ENCODE measurements at places on chromosomes 3 and 15. TPM values are rescaled to one million over a fixed set of nuclear protein-coding genes. Genes with fewer than 3 reads are reported as not detected.

- no peaks in the 10 kb centered on the region for H3K27me3 ChIP-seq
- no peaks in the 10 kb centered on the region for H3K36me3 ChIP-seq
- DNase-seq, result no peak
- no peak overlapping the region for H3K4me3 ChIP-seq
- no peak overlapping the region for H3K27ac ChIP-seq
- peaks cover 8% of the 10 kb centered on the region for H3K4me1 ChIP-seq
Observed at GRCh38 chr3:56987238-56987895, 73.1 kb upstream of the SPATA12 start.

DNA sequence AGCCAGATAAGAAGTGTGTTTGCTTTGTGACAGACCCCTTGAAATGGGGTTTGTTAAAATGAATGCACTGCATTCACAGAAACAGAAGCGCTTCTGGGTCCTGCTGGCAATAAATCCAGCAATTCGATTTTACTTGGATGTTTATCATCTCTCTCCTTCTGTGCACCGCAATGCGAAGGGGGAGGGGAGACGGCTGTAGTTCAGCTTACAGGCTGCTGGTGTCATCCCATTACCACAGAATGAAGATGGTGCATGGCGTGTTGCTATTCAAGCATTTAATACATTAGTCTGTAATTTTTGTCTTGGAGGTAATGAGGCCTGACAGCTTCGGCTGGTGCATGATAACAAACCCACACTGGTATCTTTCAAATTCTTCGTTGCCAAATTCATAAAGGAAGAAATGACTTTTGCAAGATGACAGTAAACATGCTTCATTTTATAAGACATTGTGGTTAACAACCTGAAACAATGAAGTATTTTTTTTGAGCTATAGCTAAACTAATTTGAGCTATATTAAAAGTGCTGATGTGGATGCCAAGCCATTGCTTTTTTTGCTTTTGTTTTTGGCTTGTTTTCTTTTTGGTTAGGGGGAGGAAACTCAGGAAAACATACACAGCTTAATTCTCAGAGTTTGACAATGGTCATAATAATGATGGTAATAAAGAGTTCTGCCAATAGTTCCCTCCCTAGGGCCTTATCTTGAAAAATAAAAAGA lies 418.3 kb downstream of the OTOL1 start:
- DNase-seq, result peak; percentile 56
- no peaks in the 10 kb centered on the region for H3K27me3 ChIP-seq
- no peak overlapping the region for H3K27ac ChIP-seq
- no peak overlapping the region for H3K4me3 ChIP-seq
- H3K36me3 ChIP-seq, result no peaks in the 10 kb centered on the region

DNA sequence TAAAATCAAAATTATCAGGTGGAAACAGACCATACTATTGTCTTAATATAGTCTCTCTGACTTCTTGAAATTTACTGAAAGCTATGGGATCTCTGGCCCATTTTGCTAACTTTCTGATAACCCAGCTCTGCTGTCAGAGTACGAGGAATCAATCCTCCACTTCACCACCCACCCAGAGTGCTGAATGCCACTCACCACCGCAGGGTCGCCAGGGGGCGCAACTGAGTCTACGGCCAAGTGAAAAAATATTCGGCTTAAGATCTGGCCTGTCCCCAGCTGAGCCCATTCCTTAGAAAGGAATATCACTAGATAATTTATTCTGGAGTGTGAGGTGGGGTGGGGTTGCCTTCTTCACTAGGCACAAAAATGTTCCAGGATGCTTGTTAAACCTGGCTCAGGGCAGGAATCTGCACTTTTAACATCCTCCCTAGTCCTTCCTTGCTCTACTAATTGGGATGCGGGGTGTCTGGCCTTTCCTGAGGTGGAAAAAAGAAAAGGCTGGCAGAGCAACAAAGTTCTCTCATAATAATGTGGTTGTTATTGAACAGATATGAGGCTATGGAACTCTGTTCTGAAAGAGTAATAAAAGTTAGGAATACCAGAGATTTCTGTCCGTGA lies 520.6 kb downstream of the MFSD1 start:
- no peak overlapping the region for H3K4me3 ChIP-seq
- DNase-seq, result peak; percentile 1
- no peaks in the 10 kb centered on the region for H3K27me3 ChIP-seq
- no peaks in the 10 kb centered on the region for H3K4me1 ChIP-seq

FAM43A gene
- total RNA-seq, result 16.1 TPM

ISY1 gene
- total RNA-seq, result 24.5 TPM

DNA sequence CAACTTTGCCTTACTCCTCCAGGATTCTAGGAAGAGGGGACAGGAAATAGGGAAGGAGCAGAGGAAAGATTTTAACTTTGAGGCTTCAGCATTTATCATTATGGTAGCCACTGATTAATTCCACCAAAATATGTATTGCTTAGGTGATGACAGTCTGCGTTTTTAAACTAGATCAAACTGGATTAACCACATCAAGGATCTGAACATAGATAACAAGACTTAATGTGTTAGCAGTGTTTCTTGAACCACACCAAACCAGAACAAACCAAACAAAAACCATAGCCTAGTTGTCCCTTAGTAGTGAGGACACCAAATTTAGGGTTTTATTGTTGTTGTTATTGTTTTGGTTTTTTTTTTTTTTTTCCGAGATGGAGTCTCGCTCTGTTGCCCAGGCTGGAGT lies 113.5 kb upstream of the LMOD3 start:
- peaks cover 7% of the 10 kb centered on the region for H3K4me1 ChIP-seq
- no peak overlapping the region for H3K27ac ChIP-seq
- H3K27me3 ChIP-seq, result no peaks in the 10 kb centered on the region

DNA sequence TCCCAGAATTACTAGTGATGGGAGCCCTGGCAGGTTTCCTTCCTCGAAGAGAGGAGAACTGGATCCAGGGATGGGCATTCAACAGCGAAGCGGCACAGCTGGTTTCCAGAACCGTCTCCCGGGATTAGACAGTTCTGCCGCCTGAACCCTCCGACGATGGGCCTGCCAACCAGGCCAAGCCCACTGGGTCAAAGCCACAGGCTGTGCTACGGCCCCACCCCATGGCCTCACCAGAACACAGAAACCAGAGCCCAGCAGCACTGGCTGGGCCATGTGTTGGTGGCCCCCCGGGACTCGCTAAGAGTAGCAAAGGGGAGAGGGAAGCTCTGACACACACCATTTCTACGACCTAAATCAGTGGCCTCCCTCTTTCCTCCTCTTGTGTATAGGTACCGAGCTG lies 2.2 kb downstream of the C15orf62 start:
- H3K4me3 ChIP-seq, result no peak overlapping the region
- peaks cover 53% of the 10 kb centered on the region for H3K36me3 ChIP-seq
- H3K4me1 ChIP-seq, result no peaks in the 10 kb centered on the region
- H3K27ac ChIP-seq, result no peak overlapping the region
- no peak for DNase-seq
- no peaks in the 10 kb centered on the region for H3K27me3 ChIP-seq

DNA sequence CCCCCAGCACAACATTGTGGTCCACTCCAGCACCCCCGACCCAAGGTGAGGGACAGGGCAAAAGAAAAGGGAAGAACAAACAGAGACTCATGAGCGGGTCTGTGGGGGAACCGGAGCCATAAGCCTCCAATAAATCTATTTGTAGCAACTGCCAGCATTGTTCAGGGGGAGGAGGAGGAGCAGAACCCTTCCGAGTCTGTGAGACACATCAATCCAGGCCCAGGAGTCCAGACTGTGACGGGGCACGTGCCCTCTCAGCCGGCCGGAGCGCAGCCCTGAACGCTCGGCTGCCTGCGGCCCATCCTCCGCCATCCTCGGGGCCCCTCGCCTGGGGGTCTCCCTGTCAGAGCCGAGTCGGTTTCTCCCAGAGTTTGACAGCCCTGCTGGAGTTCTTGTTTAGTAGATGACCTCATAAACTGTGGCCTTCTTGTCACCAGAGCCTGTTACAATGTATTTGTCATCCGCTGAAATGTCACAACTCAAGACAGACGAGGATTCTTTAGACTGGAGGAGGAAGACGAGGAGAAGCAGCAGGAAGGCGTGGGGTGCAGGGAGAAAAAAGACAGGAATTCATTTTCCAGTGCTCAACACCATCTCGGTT lies 47.9 kb downstream of the TLE3 start:
- peaks cover 48% of the 10 kb centered on the region for H3K36me3 ChIP-seq
- H3K27me3 ChIP-seq, result no peaks in the 10 kb centered on the region
- no peak overlapping the region for H3K4me3 ChIP-seq
- H3K27ac ChIP-seq, result no peak overlapping the region

ARPP21 gene
- not detected for total RNA-seq

FSIP1 gene
- 2.2 TPM for total RNA-seq

DNA sequence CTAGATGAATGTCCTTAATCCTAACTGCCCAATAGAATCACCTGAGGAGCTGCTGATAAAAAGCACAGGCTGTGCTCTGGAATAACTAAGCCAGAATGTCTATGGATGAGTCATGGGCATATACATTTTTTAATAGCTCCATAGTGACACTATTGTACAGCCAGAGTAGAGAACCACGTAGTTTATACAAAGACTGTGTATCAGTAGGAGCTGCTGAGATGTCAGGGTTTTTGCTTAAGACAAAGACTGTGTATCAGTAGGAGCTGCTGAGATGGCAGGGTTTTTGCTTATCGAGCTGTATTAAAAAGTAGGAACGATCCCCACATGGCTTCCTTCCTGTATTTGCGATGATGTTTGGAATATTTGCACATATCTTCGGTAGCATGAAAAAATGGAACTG lies 137.4 kb downstream of the SV2B start:
- H3K27me3 ChIP-seq, result no peaks in the 10 kb centered on the region
- DNase-seq, result no peak
- no peak overlapping the region for H3K27ac ChIP-seq
- no peaks in the 10 kb centered on the region for H3K4me1 ChIP-seq
- H3K4me3 ChIP-seq, result no peak overlapping the region

DNA sequence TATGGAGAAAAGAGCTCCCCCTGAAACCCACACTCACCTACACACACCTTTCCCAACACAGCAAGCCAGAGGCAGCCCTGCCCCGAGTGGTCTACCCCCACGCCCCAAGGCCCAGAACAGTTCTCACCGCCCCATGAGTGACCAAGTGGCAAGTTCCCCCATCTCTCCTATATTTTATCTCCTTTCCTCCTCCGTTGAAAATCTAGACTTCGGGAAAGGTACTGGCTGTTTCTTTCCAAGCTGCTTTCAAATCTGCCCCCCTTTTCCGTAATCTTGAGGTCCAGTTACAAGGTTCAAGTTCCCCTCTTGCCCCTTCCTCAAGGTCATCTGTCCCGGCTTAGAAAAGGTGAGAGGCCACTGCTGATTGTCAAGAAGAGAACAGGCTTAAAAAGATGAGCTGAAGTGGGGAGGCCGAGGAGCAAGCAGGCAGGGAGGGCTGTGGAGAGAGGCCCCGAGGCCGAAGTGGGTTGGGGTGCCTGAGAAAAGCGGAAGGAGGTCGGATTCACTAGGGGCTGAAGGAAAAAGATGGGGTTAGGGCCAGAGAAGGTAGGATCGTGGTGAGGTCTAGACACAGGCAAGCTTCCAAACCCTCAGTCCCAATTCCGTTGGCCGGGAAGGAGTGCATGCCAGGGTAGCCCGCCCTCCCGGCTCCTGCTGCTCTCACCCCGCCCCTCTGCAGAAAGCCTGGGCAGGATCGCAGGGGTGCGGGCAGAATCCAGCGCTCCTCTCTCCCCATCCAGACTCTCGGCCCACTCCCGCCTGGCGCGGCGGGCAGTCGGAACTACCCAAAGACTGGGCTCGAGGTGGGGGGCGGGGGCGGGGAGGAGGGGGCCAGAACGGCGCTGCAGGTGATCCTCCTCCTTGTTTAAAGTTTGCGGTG lies 1.7 kb downstream of the SEMA5B start:
- H3K27me3 ChIP-seq, result peaks cover 53% of the 10 kb centered on the region
- H3K4me1 ChIP-seq, result peaks cover 19% of the 10 kb centered on the region

DNA sequence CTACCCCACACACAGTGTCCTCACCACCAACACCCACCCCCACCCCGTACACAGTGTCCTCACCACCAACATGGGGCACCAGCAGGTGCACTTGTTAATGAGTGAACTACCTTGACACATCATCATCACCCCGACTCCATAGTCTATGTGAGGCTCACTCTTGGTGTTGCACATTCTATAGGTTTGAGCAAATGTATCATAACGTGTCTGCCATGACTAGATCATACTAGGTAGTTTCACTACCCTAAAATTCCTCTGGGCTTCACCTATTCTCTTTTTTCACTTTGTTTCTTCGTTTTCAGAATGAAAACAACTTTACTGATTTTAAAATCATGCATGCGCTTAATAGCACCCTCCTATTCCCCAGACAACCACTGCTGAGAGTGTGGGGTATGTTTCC lies 102.6 kb upstream of the SLC6A6 start:
- H3K27me3 ChIP-seq, result no peaks in the 10 kb centered on the region
- H3K4me3 ChIP-seq, result no peak overlapping the region
- no peak for DNase-seq
- H3K4me1 ChIP-seq, result no peaks in the 10 kb centered on the region
- no peak overlapping the region for H3K27ac ChIP-seq

DNA sequence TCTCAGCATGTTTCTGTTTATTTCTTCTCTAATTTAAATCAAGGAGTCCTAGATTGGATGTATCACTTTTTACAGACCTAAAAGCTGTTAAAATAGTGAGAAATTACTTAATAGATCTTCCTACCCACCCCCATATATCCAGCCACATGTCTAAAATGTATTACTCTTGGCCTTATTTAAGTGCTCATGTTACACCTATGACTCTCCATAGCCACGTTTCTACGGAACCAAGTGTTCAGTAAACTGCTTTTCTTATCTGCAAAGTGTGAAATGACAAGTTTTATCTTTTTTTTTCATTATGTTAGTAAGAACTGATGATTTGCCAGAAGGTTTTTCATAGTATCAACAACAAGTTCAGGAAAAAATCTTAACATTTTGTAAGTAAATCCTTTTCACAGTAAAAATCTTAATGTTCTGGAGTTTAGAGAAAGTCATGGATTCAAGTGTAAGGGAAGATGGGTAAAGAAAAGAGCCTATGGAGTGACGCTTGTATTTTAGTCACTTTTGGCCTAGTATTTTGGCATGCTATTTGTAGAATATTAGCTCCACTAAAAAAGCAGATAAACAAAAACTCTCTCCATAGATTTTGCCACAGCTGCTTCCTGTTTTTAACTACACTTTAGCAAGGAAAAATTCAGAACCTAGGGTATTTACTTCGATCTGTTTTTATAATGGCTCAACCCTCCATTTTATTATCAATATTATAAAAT lies 41.2 kb upstream of the IGSF10 start:
- no peaks in the 10 kb centered on the region for H3K27me3 ChIP-seq
- H3K4me3 ChIP-seq, result no peak overlapping the region
- H3K27ac ChIP-seq, result no peak overlapping the region
- DNase-seq, result no peak
- H3K36me3 ChIP-seq, result no peaks in the 10 kb centered on the region

GRCh38 chr3:133834621-133835417 lies 29.2 kb downstream of the SRPRB start:
- H3K4me1 ChIP-seq, result no peaks in the 10 kb centered on the region
- H3K27ac ChIP-seq, result no peak overlapping the region
- H3K4me3 ChIP-seq, result no peak overlapping the region
- no peaks in the 10 kb centered on the region for H3K27me3 ChIP-seq

DNA sequence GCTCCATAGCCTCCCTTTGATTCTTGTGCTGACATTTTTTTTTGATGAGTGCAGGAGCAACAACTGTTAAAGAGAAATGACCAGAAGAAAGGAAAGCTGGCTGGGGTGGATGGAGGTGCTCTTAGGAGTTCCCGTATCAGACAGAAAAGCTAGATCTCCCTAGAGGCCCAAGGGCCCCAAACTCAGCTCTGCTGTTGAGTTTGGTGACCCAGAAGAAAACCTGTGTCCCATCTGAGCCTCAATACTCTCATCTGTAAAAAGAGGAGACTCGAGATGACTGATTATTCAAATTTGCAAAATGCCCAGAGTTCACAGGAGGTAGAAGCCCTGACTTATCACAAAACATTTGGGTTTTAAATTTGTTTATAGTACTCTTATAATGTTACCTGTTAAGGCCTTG lies 142.4 kb downstream of the TIGIT start:
- no peaks in the 10 kb centered on the region for H3K27me3 ChIP-seq
- peaks cover 23% of the 10 kb centered on the region for H3K4me1 ChIP-seq
- peaks cover 2% of the 10 kb centered on the region for H3K36me3 ChIP-seq
- no peak overlapping the region for H3K4me3 ChIP-seq
- no peak for DNase-seq
- no peak overlapping the region for H3K27ac ChIP-seq
